ENCODE measurements at places on chromosomes 5 and 9. TPM values are rescaled to one million over a fixed set of nuclear protein-coding genes. Genes with fewer than 3 reads are reported as not detected.
A peak's percentile ranks its signal among the peaks of the same experiment; 100 is the strongest.

Gene RAD23B
- total RNA-seq = 93.9 TPM

GRCh38 chr9:96203867-96204501 lies 98.0 kb downstream of the HSD17B3 start:
- DNase-seq = no peak

DNA sequence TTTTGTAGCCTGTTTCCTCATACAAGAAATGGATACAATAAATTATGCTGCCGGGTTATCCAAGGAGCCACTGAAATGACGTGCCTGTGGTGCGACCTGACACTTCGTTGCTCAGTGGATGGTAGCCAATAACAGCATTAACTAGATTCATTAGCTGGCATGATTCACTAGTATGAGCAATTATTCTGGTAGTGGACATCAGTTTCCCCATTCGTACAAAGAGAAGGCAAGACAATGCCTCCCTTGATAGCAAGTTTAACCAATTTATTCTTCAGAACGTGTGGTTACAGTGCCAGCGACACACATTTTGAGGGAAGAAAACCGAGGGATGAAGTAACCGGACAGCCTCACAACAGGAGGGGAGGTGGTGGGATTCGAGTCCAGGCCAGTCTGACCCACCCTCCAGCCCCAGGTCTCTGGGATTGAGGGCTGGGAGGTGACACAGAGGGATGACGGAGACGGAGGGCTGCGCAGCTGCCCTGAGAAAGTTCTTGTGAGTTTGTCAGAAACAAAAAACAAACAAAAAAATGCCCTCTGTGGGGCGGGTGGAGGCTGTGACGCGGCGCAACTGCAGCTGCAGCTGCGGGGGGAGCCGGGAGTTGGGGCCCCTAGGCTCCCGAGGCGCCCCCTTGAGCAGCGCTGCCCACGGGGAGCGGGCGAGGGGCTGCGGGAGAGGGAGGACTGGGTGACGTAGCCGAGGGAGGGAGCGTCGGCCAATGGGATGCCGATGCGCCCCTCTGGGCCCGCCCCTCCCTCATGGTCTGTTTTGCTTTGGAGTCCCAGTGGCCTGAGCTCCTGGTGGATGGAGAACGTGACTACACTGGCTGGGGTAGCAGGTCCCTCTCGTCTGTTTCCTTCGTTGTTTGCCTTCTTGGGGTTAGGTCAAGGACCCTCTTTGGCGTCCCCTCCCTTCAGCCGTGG lies 10.9 kb downstream of the LHX2 start:
- no peak for DNase-seq

DNA sequence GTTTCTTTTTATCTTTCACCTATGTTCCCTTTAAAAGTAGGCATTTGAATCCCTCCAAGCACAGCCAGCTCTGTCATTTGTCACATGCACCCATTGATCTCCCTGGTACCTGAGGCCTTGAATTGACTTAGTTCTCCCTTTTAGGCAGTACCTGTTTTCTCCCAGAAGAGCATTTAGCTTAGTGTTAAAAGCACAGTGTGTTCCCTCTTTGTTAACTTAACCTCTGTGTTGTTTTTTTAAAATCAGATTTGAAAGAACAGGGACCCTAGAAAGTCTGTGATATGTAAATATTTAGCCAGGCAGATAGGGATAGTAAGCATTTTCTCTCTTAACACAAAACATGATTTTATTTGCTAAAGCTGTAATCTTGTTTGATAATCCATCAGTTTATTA lies 113.8 kb upstream of the SPATA31D4 start:
- DNase-seq = no peak

Gene S100Z
- total RNA-seq = 0.31 TPM

GRCh38 chr9:137320555-137321384 lies 18.7 kb upstream of the NRARP start:
- DNase-seq = no peak

DNA sequence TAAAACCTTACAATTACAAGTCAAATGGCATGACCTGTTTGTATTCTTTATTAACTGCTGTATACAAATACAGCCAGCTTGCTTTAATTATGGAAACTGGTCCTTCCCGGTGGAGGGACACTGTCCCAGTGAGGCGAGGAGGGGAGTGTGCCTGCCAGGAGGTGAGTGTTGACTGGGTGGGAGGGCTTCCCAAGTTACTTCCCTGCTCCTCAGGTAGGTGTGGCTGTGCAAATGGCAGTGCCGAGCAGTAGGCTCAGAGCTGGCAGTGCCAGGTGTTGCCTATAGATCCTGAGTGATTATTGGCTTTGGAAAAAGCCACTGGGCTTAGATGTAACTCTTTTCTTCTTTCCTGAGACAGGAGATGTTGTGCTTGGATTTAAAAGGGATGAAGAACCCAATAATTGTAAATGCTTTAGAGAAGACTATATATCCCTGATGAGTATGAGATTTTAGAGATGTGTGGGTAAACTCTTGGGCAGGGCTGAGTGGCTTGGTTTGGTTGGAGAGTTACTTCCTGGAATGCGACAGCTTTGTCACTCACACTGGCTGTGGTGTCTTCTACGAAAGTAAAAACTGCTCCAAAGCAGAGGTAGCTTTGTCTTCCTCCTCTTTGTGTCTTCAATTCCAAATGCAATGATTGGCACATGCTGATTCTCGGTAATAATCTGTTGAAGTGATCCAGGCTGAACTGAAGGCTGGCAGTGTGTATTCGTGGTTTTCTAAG lies 43.7 kb downstream of the GLRX start:
- no peak for DNase-seq

GRCh38 chr9:113350937-113351336 lies 1.6 kb downstream of the BSPRY start:
- DNase-seq = no peak

GRCh38 chr5:27788184-27788583 lies 749.8 kb upstream of the CDH9 start:
- DNase-seq = no peak

- no peak for DNase-seq
Measured at GRCh38 chr9:128061275-128061960, 5.7 kb downstream of the NAIF1 start.

DNA sequence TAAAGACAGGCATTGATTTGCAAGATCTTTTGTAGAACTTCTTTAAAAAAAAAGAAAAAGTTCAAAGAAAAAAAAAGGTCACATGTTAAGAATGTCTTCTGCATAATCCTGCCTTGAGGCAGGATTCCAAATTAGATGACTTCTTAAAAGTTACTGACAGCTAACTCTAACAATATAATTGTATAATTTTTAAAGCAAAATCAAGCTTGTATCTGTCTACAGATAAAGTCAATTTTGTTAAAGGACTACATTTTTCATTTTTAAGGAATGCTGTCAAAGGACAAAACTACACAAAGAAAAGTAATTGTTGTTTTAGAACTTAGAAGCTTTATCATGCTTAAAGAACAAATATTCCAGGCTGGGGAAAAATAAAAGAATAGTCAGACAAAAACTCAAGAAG lies 57.8 kb downstream of the MPDZ start:
- no peak for DNase-seq

- DNase-seq = no peak
Measured at GRCh38 chr5:113404269-113404668, 30.5 kb downstream of the TSSK1B start.

Gene CORO2A
- 56.5 TPM for total RNA-seq

- DNase-seq = no peak
Measured at GRCh38 chr5:139468421-139468931, 2.3 kb upstream of the SMIM33 start.

Gene GRM6
- total RNA-seq = not detected

Gene GARIN3
- total RNA-seq = not detected

- DNase-seq = no peak
Measured at GRCh38 chr9:5354184-5354583, 14.5 kb upstream of the RLN1 start.

DNA sequence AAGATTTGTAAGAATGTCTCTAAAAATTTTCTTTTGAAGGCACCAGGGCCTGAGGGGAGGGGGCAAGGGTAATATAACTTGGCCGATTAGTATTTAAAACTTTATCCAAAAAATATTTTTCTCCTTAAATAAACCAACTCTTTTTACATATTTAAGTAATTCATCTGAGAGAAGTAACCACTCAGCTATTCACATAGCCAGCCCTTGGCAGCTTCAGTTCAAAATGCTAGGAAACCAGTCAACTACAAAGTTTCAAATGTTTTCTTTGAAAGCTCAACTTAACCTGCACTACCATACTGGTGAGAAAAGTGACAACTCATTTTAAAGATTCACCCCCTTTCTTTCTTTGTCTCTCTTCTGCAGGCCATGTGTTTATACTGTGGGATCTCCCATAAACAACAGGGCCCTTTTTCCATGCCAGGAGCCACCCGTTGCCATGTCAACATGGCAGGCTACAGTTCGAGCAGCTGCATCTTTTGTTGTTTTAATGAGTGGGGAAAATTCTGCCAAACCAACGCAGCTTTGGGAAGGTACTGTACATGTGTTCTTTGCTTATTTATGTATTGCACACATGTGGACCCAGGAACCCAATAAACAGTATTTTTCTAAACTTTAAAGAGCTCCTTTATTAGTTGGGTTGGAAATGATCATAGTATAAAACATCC lies 46.3 kb downstream of the AOPEP start:
- no peak for DNase-seq

Gene WDR38
- not detected for total RNA-seq

DNA sequence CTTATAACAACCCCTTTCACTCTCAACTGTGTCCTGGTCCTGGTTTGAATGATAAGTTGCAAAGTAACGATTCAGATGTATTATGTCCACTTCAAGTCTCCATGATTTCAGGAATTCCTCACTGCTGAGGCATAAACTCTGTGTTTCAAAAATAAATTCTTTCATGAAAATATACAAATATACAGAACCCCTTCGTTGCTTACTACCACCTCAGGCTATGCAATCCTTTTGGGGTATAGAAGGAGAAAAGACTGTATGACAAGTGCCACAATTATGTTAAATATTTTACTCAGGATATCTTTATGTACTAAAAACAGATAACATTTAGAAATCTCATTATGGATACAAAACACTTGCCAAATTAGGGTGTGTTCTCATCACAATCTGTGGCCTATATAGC lies 190.7 kb downstream of the KCTD16 start:
- no peak for DNase-seq

GRCh38 chr5:11602298-11602697 lies 301.9 kb downstream of the CTNND2 start:
- DNase-seq = no peak

GRCh38 chr9:69847491-69847890 lies 26.9 kb downstream of the CFAP95 start:
- no peak for DNase-seq

DNA sequence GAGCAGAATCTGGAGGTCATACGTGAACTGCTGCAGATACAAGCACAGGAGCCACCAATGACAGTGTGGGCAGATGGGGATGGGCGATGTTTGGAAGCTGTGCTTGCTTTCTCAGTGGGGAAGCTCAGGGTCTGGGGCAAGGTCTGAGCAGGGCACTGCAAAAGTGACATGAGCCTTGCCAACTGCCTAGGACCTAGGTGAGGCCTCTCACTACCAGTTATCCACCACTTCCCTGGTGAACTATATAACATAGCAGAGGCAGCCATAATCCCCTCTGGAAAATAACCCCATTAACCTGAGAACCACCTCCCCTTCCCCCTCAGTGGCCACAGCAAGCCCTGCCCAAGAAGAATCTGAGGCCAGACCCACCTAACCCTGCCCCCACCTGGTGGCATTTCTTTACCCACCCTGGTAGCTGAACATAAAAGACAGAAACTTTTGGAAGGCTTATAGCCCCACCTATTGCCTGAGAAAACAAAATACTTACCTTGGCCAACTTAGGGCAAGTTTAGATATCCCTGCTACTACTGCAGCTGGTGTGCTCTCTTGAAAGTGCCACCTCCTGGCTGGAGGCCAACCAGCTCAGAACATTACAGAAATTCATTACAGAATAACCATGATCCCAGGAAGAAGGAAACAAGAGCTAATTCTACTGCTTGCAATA lies 18.8 kb upstream of the SPEF2 start:
- DNase-seq = peak; percentile 63

Gene GDNF
- total RNA-seq = 2.5 TPM
